ENCODE measurements at places on chromosomes 11 and 22.

- DNase-seq: no peak
Observed at GRCh38 chr11:62186195-62186594, 3.8 kb upstream of the SCGB1D1 start.

DNA sequence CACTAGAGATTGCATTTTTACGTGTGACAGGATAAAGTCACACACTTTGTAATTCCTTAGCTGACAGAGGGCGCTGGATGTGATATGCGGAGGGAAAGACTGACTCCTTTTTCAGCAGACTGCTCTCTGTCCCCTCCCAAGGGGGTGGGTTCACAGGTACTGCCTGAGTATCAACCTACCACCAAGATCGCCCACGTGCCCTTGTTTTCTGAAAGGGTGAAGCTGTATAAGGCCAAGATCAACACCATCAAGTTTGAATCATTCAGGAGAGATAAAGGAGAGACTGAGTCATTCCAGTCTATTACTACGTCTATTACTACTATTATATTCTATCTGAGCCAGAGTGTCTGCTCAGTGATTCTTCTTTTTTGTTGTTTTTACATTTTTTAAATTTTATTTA lies 30.7 kb downstream of the BUD13 start:
- no peak for DNase-seq

- DNase-seq: no peak
Observed at GRCh38 chr11:71410363-71410966, 37.7 kb downstream of the DHCR7 start.

DNA sequence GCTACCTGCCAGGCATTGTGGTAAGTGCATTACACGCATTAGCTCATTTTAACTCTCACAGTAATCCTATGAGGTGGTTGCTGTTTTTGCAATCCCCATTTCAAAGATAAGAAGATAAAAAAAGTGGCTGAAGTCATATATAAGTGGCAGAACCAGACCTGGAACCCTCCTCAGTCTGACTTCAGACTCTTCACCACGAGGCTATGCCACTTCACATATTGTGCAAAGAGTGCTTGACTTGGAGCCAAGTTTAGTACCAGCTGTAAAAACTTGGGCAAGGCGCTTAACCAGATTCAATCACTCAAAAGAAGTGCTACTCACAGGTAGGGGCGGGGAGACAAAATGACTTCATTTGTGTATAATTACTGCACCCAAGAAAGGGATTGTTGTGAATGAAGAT lies 15.3 kb downstream of the BPIFC start:
- DNase-seq: no peak

GRCh38 chr22:21030621-21031544 lies 1.5 kb downstream of the SLC7A4 start:
- DNase-seq: no peak

DNA sequence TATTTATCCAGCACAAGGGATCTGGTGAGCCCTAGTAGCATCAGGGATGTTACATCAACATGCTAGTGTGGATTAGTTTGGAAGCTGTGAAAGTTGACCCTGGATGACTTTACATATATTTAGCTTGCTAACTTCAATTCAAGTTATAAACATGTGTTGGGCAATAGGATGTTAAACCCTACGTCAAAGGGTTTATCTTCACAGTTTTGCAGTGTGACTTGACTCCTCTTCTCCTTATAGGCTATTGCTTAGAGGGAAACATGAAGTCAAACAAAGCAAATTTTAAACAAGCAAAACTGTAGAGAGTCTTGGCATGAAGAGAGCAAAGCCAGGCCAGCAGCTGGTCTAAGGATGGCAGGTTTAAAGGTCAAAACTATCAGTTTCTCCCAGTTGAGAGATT lies 11.3 kb upstream of the CTSC start:
- no peak for DNase-seq

DNA sequence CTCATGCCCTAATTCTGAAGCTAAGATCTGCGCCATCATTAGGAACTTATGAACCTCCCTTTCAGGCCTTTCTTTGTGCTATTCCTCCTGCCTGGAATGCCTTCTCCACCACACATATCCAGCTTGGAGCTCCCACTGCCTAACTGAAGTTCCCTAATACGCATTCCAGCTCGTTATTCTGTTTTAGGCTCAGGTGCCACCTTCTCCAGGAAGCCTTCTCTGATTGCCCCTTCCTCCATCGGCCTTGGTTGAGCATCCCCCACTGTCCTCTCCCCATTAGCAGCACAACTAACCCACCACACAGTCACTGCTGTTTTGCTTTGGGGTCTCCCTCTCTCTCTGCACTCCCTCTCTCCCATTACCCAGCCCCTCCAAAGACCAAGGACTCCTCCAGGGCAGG lies 5.2 kb downstream of the CRYBB1 start:
- DNase-seq: no peak

GRCh38 chr22:30183861-30184278 lies 62.7 kb downstream of the LIF start:
- DNase-seq: no peak

DNA sequence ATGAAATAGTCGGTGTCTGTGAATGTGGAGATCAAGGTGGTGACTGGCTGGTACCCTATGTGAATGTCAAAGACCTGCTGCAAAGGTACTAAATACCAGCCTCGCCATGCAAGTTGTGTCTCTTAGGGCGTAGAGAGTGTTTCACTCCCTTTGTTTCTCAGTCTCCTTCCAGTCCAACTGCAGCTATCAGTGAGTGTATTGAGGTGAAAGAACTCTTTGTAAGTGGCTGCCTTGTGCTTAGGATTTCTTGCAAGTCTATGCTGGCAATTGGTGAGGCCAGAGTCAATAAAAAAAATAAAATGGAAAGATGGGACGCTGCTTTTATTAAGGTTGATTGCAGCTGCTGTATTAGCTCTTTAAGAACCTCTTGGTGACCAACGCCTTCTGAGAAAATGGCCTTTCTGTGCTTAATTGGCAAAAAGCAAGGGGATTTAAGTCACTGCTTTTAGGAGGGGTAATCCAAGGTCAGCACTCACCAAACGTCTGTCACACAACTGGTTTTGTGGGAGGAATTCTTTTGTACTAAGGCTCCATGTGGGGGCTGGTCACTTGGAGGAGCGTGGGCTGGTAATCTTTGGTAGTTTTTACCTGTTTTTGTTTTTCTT lies 95.1 kb downstream of the PARVA start:
- DNase-seq: no peak

DNA sequence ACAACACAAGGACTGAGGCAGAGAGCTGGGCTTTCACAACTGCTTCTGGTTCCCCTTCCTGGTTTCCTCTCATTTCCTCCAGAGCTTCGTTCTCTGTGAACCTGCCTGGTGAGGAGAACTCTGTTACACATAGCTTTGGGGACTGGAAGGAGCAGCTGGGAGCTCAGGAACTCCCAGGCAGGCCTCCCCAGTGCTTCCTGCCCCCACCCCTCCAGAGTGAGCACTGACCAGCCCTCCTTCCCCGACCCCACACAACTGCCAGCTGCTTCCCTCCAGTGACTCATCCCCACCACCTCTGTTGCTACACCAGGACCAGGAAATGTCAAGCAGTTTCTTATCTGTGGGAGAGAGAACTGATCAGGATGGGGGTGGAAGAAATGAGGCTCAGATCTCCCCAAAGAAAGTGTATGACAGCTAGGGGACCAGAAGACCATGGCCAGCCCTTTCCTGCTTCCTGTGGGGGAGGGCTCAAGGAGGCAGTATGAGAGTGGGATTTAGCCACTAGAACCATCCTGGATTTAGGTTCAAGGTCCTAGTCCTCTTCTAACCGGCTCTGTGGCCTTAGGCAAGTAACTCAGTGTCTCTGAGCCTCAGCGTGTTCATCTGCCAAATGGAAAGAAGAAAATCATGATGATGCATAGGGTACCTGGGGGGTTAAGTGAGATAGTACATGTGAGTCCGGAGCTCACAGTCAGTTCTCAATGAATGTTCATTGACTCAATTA lies 4.5 kb upstream of the TP53I11 start:
- peak; percentile 80 for DNase-seq

DNA sequence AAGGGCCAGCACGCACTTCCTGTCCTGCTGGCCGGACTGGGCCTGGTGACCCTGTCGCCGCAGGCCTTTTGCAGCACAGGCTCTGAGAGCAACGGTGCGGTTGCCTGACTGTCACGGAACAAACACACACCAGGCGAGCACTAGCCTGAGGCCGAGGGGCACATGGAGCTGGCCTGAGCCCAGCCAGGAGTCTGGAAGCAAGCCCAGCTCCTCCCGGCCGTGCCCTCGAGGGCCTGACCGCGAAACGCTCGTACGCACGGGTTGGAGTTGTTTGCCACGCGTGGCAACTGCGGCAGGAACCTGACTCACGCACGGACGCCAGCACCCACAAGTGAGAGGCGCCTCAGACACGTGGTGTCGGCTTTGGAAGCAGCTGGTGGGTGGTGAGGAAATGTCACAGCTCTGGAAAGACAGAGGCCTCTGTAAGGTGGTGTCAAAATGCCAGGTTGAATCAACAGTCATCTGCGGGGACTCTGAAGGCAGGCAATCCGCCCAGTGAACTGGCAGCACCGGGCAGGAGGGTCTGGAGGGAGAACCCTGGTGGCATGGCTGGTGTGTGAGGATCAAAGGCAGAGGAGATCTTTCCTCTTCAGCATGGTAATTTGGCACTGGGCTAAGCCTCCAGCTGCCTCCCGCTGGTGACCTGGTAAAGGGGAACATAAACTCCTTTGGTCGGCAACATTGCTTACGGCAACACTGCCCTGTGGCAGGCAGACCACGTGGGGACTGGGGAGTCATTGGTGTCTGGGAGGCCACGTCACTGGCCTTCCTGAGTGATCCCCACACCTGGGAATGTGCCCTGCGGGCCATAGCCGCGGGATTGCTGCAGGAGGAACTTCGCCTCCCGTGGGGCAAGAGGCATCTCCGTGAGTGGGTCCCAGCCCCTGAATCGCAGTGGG lies 15.3 kb upstream of the IL17REL start:
- no peak for DNase-seq

- no peak for DNase-seq
Observed at GRCh38 chr11:35702126-35702525, 39.6 kb downstream of the TRIM44 start.

Data from ascending aorta (tissue), 2 donors.